ENCODE measurements at places on chromosomes 1 and 21.

- no peak for DNase-seq
Measured at GRCh38 chr1:17596651-17597509, 57.4 kb downstream of the ARHGEF10L start.

DNA sequence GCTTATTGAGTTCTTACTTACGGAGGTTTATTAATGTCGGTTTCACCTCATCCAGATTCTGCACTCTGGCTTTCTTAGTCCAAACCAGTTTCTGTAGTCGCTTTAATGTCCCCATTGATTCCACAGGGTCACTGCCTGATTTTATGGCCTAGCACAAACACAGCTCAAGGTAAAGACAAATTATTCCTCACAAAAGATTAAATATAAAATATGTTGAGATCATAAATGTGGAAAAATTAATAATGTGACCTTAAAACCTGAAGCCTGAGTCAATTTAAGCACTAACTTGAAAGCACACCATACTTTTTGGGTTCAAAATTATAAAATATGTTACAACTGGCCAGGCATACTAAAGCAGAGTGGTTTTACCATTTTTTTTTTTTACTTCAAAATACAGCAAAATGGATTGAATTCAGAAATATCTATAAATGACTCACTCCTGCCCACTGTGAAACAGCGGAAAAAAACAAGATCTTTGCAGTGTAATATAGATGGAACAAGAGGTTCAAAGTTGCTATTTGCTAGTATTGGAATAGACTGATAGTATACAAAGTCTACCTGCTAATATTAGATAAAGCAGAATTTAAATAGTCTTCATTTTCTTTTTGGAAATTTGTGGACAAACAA lies 37.6 kb upstream of the SAMSN1 start:
- no peak for DNase-seq

DNA sequence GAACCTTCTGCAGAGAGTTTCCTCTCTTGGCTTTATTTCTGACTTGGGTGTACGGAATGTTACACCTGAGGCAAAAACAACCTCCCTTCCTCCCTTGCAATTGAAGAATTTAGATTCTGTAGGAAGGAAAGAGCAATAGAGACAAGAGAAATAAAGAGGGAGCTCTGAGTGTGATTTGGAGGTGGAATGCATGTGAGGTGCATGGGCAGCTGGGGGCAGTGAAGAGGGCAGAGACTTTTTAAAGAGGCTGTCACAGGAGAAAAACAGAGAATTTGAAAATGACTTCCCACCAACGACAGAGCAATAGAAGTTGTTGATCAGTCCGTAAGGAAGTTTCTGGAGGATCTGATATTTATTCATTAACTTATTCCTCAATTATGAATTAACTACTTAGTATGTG lies 172.0 kb upstream of the B3GALT2 start:
- no peak for DNase-seq

GRCh38 chr1:202565890-202566602 lies 144.2 kb downstream of the SYT2 start:
- no peak for DNase-seq

DNA sequence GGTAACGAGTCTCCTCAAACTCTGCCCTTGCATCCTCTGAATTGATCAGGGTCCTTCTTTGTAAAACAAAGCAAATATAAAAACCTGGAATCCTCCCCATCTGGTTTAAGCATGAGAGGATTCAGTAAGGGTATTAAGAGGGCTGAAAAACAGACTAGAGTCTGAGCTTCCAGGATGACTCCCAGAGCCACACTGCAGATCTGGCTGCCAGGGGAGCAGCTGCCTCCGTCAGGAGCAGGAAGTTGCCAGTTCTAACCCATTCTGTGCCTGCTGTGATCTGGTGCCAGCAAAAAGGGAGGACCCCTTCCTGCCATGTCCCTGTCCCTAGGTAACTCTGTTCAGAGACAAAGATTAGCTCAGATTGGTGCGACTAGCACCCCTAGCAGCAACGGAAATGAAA lies 27.5 kb downstream of the SERTAD4 start:
- DNase-seq = peak; percentile 27

GRCh38 chr1:32480003-32480402 lies 15.1 kb downstream of the ZBTB8B start:
- DNase-seq = peak; percentile 18

DNA sequence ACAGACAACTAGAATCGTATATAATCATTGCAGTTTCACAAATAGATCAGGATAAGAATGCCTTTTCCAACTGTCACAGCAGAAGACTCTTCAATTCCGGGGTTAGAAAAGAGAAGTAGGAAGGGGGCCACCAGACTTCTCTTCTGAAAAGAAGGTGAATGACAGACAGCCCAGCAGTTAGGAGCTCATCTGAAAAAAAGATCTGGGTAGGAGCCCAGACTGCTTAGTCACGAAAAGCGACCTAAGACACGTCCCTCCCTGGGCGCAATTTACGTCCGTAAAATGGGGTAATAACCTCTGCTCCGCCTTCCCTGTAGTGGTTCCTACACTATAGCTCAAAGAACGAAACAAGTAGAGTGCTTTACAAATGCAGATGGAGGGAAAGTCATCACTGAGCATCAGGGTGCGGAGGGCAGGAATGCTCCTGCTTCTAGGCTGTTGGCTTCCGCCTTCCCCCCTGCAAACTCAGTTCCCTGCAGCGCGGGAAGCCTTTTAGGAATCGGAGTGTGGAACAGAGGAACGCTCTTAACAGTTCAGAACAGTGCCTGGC lies 582 bp downstream of the ORC1 start:
- DNase-seq = peak; percentile 64

- no peak for DNase-seq
Measured at GRCh38 chr1:245118066-245118465, 36.7 kb upstream of the KIF26B start.

DNA sequence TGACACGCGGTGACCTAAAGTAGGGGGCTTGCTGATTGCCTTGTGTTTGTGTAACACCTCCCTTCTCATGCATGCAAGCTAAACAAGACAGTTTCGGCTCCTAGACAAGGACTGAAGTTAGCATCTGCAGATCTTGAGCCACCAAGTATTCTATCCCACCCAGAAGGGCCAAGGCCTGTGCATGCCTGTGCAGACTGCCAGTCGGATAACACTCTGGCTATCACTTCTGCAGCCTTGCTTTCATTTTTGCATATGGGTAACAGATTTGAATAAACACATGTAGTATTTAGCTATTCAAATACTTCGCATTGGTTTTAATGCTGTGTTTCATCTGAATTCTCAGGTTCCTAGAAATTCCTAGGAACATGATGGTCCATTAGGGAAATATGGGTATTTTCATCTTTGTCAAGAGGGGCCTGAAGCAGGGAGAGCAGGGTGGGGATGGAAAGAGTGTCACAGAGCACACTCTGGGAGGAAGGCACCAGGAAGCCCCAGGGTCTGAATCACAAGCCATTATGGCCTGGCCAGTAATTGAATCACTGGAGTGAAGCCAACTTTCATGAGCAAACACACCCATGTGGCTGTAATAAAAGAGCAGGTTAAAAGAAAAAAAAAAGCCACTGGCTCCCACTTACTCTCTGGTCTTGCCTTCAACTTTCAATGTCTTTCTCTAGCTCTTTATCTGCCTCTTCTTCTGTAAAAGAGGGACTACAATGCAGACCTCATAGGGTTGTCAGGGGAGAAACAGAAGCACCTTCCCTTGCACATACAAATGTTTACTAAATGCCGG lies 28.3 kb downstream of the GADD45A start:
- peak; percentile 77 for DNase-seq

DNA sequence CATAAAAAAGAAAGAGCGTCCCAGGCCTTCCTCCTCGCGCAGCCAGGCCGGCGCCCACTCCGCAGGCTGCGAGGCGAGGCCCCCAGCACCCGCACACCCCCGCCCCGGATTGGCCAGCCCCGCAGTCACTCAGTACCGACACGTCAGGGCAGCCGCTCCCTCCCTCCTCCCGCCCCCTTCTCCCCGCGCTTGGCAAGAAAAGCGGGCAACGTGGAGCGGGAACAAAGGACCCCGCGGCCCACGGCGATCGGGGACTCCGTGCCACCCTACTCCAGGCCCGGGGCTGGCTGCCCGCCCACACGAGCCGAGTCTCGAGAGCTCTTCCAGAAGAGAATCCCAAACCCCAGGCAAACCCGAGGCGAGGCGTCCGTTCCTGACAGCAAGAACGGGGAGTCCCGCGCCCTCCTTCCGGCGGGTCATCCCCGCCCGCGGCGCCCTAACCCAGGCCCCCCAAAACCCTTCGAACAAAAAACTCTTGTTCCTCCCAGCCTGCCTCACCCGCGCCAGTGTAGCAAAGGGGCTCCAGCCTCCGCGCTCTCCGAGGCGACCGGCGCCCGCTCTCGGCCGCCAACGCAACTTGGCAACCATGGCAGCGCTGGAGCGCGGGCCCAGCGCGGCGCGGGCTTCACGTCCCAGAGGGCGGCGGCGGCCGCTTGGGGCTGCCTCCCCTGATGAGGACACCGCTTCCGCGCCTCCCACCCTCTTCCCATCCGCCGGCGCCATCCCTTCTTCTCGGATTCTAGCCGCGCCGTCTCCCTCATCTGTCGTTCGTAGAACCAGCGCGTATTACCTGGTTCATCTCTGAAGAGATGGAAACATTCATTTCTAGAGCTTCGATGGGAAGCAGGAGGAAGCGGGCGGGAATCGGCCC lies 645 bp downstream of the IVNS1ABP start:
- peak; percentile 95 for DNase-seq

- no peak for DNase-seq
Measured at GRCh38 chr1:6652986-6653385, 28.3 kb downstream of the THAP3 start.

DNA sequence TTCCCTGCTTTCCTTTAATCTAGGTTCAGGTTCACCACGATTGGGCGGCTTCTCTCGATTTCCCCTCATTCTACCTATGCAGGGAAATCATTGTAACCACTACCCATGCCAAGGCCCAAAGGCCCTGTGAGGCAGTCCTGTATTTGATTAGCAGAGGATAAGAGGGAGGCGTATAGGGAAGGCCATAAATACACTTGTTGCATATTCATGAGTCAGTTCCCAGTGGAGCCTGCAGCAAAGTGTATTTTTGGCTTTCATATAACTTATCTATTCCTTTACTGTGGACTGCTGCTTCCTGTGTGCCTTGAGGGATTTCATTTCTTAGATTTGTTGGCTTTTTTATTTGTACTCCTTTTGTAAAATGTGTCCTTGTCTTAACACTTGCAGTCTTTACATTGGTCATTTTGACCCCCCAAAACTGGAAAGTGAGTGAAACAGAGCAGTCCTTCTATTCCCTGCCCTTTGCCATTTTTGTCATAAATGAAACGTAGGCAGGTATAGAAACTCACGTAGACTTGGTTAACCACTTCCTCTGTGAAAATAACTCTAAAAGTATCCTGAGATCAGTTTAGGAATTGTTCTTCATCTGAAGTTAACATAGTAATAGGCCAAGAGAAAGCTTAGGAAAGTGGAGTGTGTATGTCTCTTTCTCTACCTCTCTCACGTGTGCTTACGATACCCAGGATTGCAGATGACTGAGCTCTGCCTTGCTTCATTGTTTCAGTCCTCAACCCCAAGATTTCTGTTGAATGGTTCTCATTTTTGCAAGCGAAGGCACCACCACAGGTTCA lies 19.6 kb upstream of the KCNQ4 start:
- DNase-seq = no peak

GRCh38 chr1:22143065-22144033 lies at the start of gene WNT4:
TSS of gene WNT4 (minus strand) at chr1:22143097. CDS start at chr1:22142922, 175 bp downstream.
- peak; percentile 41 for DNase-seq

DNA sequence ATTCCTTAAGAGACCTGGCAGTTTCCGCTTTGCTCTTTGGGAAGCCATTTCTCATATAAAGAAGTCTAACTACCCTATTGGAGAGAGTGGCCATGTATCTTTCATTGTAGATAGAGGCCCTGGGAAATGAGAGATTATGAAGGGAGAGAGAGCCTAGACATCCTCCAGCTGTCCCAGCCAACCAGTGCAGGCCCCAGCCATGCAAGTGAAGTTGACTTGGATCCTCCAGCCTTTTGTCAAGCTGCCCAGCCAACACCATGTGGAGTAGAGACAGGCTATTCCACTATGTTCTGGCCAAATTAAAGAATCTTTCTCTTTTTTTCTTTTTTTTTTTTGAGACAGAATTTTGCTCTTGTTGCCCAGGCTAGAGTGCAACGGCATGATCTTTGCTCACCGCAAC lies 7.1 kb upstream of the ANP32E start:
- DNase-seq = no peak

GRCh38 chr21:43877936-43878575 lies 13.0 kb downstream of the AGPAT3 start:
- DNase-seq = no peak

- DNase-seq = peak; percentile 1
Measured at GRCh38 chr1:18452550-18452949, 28.2 kb upstream of the KLHDC7A start.

- no peak for DNase-seq
Measured at GRCh38 chr1:85577419-85578320, 2.9 kb upstream of the CCN1 start.

- DNase-seq = no peak
Measured at GRCh38 chr1:217535601-217536377, 95.1 kb downstream of the GPATCH2 start.

DNA sequence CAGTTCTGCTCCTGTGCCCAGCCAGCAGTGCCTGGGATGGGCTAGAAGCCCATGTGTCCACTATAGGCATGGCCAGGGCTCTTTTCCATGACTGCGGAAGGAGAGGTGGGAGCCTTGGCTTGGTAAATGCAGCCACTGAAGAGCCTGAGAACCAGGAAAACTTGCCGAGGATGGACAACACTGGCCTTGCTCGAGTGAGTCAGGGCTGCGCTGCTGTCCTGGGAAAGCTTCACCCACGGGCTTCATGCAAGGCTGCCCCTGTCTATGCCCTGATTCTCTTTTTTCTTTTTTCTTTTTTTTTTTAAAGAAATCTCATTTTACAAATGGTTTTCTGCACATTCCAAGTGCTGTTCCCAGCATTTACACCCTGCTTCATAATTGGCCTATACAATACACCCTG lies 156.5 kb downstream of the CAMTA1 start:
- DNase-seq = no peak

DNA sequence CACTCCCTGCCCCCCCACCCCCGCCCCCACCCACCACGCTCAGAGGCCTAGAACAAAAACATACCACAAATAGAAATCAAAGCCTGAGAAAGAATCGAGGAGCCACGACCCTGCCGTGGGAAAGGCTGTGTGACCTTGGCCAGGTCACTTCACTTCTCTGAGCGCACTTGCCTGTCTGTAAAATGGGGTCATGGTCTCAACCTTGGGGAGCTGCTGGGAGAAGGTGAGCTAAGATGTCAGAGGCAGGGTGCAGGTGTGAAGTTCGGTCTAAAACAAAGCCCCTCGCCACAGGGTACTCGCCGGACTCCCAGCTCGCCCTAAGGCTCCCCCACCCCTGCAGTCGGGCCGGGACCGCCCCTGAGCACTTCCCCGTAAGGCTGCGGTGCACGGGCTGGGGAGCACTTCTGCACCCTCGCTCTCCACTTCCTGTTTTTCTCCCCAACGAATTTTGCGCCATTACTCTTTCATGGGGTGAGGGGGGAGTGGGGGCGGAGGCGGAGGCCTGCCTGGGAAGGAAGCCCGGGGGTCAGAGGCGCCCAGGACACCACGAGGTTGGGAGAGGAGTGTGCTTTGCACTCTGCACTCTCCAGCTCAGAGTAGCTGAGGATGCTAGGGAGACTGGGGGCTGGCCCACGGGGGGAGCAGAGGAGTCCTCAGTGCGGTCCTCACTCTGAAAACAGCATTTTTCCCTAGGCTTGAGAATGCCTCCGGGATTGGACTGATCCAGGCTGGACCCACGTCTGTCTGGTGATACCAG lies 21.9 kb upstream of the PIK3CD start:
- no peak for DNase-seq
